ENCODE measurements at places on chromosomes 6 and 20.

- no peak for DNase-seq
Measured at GRCh38 chr20:33812152-33812849, 1.2 kb downstream of the CHMP4B start.

- DNase-seq, result no peak
Measured at GRCh38 chr6:145903356-145904102, 60.6 kb downstream of the SHPRH start.

DNA sequence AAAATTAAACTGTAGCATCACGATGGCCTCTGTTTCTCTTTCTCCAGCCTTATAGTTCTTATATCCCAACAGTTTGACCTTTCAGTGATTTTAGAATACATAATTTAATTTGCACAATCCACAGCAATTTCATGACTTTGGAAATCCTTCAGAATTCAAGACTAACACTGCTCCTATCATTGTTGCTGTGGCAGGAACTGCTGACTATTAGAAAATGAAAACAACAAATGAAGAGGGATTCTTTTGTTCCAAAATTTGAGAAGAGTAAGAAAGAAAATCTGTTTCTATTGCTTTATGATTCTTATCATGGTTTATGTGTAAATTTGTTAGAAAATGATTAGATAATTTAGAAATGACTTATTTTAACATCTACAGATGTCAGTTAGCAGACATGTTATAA, 604.0 kb upstream of the ADGRB3 start:
- no peak for DNase-seq

- no peak for DNase-seq
Measured at GRCh38 chr6:77834591-77834996, 181.8 kb downstream of the MEI4 start.

DNA sequence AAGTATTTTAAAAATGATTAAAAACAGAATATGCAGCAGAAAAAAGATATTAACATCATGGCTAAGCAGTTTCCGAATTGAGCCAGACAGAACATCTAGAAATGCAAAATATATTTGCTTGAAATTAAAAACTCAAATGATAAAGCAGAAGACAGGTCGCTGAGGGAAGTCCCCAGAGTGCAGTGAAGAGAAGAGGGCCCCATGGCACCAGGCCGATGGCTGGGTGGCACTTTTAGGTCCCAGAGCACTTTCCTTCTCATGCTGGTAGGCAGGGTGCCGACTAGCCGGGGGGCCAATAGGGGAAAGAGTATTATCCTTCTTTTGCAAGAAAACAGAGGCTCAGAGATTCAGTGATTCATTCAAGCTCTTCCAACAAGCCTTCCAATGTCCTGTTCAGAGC, 58.9 kb downstream of the MYH7B start:
- no peak for DNase-seq

Measured in activated CD4-positive, CD25-positive, alpha-beta regulatory T cell (primary cell).